ENCODE measurements at places on chromosomes 5 and 9. TPM values are rescaled to one million over a fixed set of nuclear protein-coding genes. Genes with fewer than 3 reads are reported as not detected.
A peak's percentile ranks its signal among the peaks of the same experiment; 100 is the strongest.

The ZMAT2 gene
- total RNA-seq = 15.5 TPM

The SPIN1 gene
- total RNA-seq = 11.6 TPM

DNA sequence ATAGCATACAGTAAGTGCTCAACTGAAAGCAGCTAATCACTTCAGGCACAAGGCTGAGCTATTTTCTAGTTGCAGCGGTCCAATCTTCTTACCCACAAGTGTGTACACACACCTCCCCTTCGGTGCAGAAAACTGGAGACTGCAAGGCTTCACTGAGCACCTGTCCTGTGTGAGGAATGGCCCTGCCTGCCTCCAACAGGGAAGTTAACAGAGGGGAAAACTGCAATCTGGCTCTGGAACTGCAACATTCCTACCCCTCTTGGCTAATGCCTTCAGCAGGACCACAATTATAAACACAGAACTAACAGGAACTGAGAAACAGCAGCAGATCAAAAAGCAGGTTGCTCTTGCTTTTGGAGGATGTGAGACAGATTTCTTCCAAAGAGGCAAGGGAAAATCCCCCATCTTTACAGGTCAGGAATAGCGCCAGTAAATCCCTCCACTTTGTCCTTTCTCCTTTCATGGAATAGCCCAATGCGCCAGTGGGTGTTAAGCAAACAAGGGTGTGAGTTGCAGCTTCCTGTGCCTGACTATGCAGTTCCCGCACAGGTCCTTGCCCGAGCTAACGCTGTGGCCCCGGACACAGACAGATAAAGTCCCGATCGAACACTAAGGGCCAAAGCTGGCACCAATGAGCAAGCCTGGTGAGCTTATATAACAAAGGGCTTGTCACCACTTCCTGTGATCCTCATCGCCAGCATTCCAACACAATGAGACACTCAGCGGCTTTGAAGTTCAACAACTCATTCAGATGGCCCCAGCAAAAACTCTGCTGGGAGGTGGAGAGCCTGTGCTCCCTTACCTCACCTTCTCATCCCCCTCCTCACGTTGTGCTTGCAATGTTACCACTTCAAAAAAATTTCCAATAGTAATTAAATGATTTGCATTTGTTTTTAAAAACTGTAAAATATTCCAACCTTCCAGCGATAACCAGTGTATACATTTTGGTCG, 21.5 kb downstream of the SHB start:
- peak; percentile 89 for DNase-seq

The SEC61B gene
- 88.7 TPM for total RNA-seq

DNA sequence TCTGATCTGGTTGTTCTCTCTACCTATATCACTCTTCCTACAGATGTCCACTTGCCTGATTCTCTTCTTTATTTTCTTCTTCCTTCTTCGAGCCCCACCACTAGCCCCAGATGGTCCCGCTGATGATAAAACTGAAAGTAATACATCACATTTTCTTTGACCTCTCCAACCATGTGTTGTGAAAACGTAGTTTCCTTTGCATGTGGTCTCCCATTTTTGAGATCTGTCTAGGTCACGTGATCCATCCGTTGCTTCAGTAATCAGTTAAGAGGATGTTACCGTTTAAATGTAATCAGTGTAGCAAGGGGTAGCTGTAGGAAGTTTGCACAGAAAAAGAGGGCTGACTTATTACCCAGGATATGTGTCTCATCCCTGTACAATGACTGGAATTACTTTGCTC, 426.3 kb upstream of the TLE4 start:
- DNase-seq = no peak

The ASPN gene
- total RNA-seq = 43.5 TPM

DNA sequence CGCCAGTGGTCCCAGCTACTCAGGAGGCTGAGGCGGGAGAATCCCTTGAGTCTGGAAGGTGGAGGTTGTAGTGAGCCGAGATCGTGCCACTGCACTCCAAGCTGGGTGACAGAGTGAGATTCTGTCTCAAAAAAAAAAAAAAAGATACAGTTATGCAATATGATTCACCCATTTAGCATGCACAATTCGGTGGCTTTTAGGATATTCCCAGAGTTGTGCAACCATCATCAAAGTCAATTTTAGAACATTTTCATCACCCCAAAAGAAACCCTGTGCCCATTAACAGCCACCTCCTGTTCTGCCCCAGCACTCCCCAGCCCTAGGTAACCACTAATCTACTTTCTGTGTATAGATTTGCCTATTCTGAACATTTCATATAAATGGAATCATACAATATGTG, 4.3 kb upstream of the DHFR start:
- DNase-seq = no peak

DNA sequence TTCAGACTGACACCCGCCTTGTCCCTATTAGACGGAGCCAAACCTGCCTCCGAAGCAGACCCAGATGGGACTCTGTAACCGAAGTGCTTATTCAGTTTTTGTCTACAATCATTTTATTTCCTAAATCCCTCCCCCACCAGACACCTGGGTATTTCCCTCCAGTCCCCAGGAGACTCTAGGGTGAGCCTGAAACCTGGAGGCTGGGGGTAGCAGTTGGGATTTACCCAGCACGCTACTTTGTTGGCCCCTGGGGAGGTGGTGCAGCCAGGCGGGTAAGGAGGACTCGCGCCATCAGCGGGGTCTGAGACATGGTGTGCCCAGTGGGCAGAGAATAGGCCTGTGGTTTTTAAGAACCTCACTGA, 1.3 kb upstream of the LHX2 start:
- DNase-seq = no peak

GRCh38 chr9:91382298-91382697, 20.6 kb upstream of the AUH start:
- no peak for DNase-seq

DNA sequence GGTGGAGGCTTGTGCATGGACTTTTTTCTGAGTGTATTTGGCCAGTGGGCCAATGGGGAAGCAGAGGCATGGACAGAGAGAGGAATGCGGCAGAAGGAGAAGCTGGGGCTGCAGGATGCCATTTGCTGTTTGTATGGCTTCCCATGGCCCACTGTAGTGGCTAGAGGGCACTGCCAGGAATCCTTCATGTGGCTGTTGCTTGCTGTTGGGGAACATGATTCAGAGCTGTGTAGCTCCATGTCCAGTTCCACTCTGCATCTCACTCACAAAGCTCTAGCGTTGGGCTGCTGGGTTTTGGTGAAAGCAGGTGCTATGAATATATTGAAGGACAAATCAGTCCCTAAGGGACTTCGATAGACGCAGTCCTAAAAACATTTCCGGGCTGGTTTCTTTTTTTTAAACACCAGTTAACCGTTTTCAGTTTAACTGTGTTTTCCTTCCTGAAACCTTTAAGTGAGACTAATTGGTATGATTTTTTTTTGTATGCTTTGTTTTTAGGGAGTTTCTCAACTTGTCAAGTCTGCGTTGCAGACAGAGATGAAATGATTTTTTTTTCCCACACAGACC, 51.3 kb downstream of the SLC22A5 start:
- DNase-seq = no peak

DNA sequence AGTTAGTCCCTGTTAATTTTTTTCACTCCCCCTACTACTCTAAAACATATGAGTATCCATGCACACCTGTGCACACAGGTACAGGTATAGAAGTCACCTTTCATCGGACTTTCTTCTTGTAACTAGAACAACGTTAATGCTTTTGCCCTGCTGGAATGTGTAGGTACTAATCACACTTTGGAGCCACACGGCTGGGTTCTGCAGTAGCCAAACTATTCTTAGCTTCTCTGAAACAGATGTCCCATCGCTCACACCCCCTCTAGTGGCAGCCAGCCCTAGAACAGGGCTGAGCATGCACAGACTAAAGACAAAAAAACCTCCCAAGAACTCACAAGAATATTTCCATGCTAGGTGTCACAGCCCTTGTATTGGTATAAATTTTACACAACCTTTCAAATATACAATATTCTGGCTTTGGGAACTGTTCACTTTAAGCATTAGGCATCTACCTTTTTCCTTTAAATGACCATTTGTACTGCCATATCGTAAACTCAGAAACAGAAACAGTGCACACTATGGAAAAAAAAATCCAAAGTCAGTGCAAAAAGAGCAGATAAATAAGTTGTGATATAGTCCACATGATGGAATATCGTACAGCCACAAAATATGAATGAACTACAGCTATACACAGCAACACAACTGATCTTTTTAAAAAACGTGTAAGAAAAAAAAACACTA, 64.0 kb downstream of the RETREG1 start:
- DNase-seq = no peak

The FKTN gene
- total RNA-seq = 5.4 TPM

- DNase-seq = no peak
Observed at GRCh38 chr5:175894793-175895192, 23.4 kb downstream of the CPLX2 start.

- DNase-seq = no peak
Observed at GRCh38 chr5:137856201-137856600, 11.5 kb upstream of the MYOT start.

DNA sequence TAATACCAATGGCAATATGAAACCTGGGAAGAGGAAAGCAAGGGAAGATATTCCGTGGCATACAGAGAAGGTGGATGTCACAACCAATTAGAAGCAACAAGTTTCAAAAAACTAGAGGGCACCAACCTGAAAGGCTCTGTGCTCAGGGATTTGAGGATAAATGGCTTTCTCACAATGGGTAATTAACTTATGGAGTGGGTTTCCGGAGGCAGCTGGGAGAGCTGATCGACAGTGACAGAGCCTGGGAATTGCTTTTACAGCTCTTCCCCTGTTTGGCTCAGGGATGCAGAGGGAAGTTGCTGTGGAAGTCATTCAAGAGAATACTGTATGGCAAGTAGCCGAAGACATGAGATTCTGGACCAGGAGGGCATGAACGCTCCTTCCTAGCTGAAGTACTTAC, 237.0 kb downstream of the KIF4B start:
- DNase-seq = no peak

- no peak for DNase-seq
Observed at GRCh38 chr9:105188746-105189145, 55.7 kb upstream of the SLC44A1 start.

GRCh38 chr9:10903969-10904368, 291.2 kb upstream of the PTPRD start:
- no peak for DNase-seq

The HDHD3 gene
- 16.5 TPM for total RNA-seq

GRCh38 chr5:149420545-149421371, 41.7 kb upstream of the IL17B start:
- peak; percentile 78 for DNase-seq

DNA sequence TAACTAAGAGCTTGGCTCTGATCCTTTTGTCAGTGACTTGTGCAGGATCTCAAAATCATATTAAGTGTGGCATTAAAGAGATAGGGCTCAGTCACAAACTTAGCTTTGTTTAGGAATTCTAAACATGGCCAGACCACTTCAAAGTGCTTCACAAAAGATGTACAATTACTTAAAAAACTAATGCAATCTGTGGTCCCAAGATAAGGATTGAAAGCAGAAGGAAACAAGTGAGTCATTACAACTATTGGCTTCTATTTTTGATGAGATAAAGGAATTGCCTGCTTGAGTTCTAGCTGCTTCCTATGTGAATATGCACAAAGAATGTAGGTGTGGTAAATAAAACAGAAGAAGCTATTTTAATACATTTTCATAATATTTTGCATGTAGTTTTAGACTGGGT, 44.9 kb upstream of the SLC12A2 start:
- no peak for DNase-seq

GRCh38 chr5:157047898-157048297, 11.0 kb downstream of the HAVCR1 start:
- DNase-seq = no peak

DNA sequence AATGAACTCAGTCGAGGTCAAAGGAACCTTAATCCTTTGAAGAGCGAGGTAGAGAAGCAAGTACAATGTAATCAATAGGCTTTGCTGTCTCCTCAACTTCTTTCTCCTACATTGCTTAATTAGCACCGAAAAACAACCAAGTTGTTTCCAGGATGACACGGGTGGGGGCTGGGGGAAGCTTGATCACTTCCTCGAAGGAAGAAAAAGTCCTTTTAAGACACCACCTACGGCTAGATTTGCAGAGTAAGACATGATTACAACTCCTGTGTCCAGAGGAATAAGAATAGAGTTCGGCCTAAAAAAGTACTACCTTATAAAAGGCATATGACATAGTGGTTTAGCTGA, 811 bp upstream of the ARRDC3 start:
- no peak for DNase-seq

The SPATA31C1 gene
- total RNA-seq = not detected
